ENCODE measurements at places on chromosomes 11 and 22.

GRCh38 chr11:122782222-122782621 lies 56.1 kb upstream of the CRTAM start:
- no peak overlapping the region for H3K4me3 ChIP-seq
- H3K27ac ChIP-seq: no peak overlapping the region
- H3K4me1 ChIP-seq: peaks cover 23% of the 10 kb centered on the region
- no peak for DNase-seq
- H3K27me3 ChIP-seq: no peaks in the 10 kb centered on the region

GRCh38 chr11:69409812-69410645 lies 71.4 kb upstream of the LINC01488 start:
- H3K4me3 ChIP-seq: no peak overlapping the region
- no peaks in the 10 kb centered on the region for H3K27me3 ChIP-seq
- no peaks in the 10 kb centered on the region for H3K36me3 ChIP-seq
- no peak overlapping the region for H3K27ac ChIP-seq

DNA sequence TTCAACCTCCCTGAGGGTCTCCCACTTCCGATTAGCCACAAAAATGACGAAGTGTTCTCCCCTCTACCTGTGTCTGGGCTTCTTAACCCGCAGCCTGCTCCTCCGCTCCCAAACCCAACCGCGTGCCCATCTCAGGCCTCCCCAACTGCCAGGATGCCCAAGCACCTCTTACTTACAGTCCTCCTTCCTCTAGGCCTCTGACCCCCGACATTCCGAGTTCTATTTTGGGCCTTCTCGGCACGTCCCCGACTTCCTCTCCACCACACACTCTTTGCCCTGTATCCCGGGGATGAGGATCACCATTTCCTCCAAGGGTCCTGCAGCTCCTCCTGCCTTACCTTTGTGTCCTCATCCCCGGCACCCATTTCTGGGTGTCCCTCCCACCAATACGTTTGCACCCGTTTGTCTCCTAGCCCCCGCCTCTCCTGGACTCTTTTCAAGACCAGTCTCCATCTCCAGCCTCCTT lies 388 bp upstream of the MUS81 start:
- H3K4me1 ChIP-seq: peaks cover 18% of the 10 kb centered on the region
- peaks cover 53% of the 10 kb centered on the region for H3K36me3 ChIP-seq
- H3K27me3 ChIP-seq: no peaks in the 10 kb centered on the region
- peak overlapping the region; percentile 95 for H3K27ac ChIP-seq
- H3K4me3 ChIP-seq: peak overlapping the region; percentile 93

DNA sequence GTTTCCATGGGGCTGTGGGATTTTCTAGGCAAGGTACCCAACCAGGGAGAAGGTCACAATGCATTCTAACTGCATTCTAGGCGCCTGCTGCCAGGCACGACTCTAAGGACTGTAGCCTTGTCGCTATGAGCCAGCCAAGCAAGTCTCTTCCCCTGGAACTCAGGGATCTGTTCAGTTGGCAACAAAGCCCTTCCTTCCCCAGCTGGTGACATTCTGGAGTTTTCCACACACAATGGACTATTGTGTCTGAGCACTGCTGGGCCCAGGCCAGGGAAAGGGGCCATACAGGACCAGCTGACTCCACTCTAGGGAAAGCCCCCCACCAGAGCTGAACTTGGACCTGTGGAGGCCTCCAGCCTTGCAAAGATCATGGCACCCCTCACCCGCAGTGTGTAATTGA lies 116.8 kb downstream of the RRAS2 start:
- H3K27me3 ChIP-seq: no peaks in the 10 kb centered on the region
- H3K36me3 ChIP-seq: no peaks in the 10 kb centered on the region
- no peaks in the 10 kb centered on the region for H3K4me1 ChIP-seq
- no peak for DNase-seq

GRCh38 chr11:123020968-123021367 lies 39.3 kb upstream of the BSX start:
- no peaks in the 10 kb centered on the region for H3K27me3 ChIP-seq
- DNase-seq: peak; percentile 7
- H3K36me3 ChIP-seq: no peaks in the 10 kb centered on the region
- H3K4me3 ChIP-seq: no peak overlapping the region

GRCh38 chr11:26285608-26286007 lies 46.3 kb upstream of the ANO3 start:
- DNase-seq: no peak
- H3K27me3 ChIP-seq: no peaks in the 10 kb centered on the region
- no peaks in the 10 kb centered on the region for H3K36me3 ChIP-seq
- H3K4me1 ChIP-seq: no peaks in the 10 kb centered on the region
- H3K27ac ChIP-seq: no peak overlapping the region
- H3K4me3 ChIP-seq: no peak overlapping the region

- H3K36me3 ChIP-seq: no peaks in the 10 kb centered on the region
- no peaks in the 10 kb centered on the region for H3K27me3 ChIP-seq
- no peak for DNase-seq
- no peak overlapping the region for H3K27ac ChIP-seq
- H3K4me1 ChIP-seq: no peaks in the 10 kb centered on the region
These were observed 50.2 kb downstream of the GAB4 start for GRCh38 chr22:16957781-16958180.

DNA sequence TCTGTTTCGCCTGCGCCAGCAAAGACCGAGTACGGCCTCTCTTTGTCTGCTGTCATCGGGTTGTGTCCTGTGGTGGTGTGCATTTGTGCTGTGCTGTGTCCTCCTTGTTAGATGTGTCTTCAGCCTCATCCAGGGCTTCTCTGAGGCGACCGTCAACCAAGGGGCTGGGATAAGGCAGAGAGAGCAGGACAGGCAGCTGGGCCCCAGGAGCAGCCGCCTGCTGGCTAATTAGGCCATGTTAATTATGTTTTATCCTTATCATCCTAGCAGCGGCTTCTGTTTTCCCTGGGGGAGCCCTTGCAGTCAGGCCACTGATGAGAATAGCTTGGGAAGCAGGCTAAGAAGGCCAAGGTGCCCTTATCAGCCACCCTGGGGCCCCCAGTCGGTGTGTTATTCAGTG lies 40.7 kb upstream of the TTC12 start:
- no peak overlapping the region for H3K4me3 ChIP-seq
- no peaks in the 10 kb centered on the region for H3K36me3 ChIP-seq
- no peak for DNase-seq
- H3K4me1 ChIP-seq: no peaks in the 10 kb centered on the region

GRCh38 chr11:60194511-60194910 lies 11.6 kb upstream of the MS4A6A start:
- no peak for DNase-seq
- H3K4me1 ChIP-seq: no peaks in the 10 kb centered on the region
- no peaks in the 10 kb centered on the region for H3K36me3 ChIP-seq
- no peak overlapping the region for H3K27ac ChIP-seq
- H3K4me3 ChIP-seq: no peak overlapping the region
- H3K27me3 ChIP-seq: no peaks in the 10 kb centered on the region

- H3K4me3 ChIP-seq: no peak overlapping the region
- no peaks in the 10 kb centered on the region for H3K27me3 ChIP-seq
These were observed 217.0 kb upstream of the PGR start for GRCh38 chr11:101346591-101346990.

DNA sequence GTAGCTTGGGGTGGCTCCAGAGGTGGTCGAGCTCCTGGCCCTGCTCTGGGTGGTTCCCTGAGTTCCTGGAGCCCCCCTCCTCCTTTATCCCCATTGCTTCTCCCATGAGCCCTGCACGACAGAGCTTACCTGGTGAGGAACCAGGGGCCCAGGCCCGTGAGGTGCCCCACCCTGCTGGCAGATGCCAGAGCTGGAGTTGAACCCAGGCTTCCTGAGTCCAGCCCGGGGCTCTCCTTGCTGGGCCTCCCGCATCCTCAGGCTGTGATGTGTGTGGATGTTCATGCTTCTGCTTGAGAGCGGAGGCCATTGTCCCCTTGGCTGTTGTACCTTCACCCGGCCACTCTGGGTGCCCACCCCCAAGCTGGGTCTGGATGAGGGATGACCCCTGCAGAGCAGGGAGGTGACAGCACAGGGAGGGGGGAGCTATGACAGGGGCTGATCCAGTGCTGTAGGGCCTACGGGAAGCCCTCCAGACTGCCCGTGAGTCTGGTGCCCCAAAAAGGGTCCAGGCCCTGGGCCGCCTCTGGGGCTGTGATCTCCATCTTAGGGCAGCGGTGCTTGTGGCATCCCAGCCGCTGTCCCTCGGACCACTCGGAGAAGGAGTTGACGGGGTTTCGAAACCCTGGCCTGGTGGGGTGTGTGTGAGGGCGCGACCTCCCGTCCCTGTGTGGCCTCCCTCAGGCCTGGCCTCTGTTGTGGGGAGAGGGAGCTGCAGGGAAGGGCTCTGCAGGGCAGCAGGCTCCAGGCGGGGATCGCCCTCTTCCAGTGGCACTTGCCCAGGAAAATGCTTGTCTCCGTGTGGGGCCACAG lies 14.4 kb downstream of the MPPED1 start:
- H3K4me3 ChIP-seq: no peak overlapping the region
- H3K27me3 ChIP-seq: no peaks in the 10 kb centered on the region
- DNase-seq: no peak
- no peak overlapping the region for H3K27ac ChIP-seq
- H3K36me3 ChIP-seq: no peaks in the 10 kb centered on the region
- no peaks in the 10 kb centered on the region for H3K4me1 ChIP-seq

DNA sequence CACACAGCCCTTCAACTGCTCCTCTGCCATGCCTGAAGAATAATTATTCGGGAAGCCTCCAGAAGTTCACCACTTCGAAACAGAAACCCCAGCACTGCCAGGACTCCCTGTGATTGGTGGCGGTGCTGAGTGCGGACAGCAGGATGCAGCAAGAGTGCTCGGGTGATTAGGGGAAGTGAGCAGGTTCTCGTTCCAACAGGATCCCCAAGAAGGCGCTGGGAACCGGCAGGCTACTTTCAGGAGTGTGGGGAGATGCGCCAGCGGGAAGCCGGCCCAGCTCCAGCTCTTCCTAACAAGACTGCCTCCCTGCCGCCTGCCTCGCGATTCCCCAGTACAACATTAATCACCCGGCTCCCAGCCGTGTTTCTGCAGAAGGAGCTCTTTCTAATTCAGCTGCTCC lies 630.2 kb downstream of the BRD1 start:
- no peak overlapping the region for H3K27ac ChIP-seq
- no peaks in the 10 kb centered on the region for H3K36me3 ChIP-seq
- H3K4me3 ChIP-seq: no peak overlapping the region
- H3K4me1 ChIP-seq: no peaks in the 10 kb centered on the region
- H3K27me3 ChIP-seq: no peaks in the 10 kb centered on the region
- DNase-seq: no peak

DNA sequence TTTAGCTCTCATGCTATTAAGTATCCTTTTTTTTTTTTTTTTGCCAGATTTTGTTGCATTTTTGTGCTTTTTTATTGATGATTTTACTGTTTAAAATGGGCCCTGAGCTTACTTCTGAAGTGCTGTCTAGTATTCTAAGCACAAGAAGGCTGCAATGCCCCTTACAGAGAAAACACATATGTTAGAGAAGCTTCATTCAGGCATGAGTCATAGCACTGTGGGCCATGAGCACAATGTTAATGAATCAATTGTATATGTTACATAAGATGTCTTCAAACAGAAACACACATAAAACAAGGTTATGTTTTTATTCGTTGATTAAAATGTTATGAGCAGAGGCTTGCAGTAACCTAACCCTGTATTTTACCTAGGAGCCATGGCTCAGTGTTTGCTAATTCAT lies 117.8 kb upstream of the C11orf87 start:
- DNase-seq: no peak
- no peaks in the 10 kb centered on the region for H3K27me3 ChIP-seq
- H3K4me1 ChIP-seq: no peaks in the 10 kb centered on the region
- H3K4me3 ChIP-seq: no peak overlapping the region
- H3K36me3 ChIP-seq: no peaks in the 10 kb centered on the region

- H3K4me1 ChIP-seq: peaks cover 25% of the 10 kb centered on the region
- peak overlapping the region; percentile 94 for H3K27ac ChIP-seq
- DNase-seq: peak; percentile 17
- no peaks in the 10 kb centered on the region for H3K27me3 ChIP-seq
- no peaks in the 10 kb centered on the region for H3K36me3 ChIP-seq
These were observed 787 bp upstream of the RDX start for GRCh38 chr11:110297076-110297725.

- no peaks in the 10 kb centered on the region for H3K27me3 ChIP-seq
- H3K27ac ChIP-seq: no peak overlapping the region
- no peaks in the 10 kb centered on the region for H3K36me3 ChIP-seq
- DNase-seq: peak; percentile 18
- no peak overlapping the region for H3K4me3 ChIP-seq
These were observed 853.5 kb downstream of the METTL15 start for GRCh38 chr11:28961726-28962125.

DNA sequence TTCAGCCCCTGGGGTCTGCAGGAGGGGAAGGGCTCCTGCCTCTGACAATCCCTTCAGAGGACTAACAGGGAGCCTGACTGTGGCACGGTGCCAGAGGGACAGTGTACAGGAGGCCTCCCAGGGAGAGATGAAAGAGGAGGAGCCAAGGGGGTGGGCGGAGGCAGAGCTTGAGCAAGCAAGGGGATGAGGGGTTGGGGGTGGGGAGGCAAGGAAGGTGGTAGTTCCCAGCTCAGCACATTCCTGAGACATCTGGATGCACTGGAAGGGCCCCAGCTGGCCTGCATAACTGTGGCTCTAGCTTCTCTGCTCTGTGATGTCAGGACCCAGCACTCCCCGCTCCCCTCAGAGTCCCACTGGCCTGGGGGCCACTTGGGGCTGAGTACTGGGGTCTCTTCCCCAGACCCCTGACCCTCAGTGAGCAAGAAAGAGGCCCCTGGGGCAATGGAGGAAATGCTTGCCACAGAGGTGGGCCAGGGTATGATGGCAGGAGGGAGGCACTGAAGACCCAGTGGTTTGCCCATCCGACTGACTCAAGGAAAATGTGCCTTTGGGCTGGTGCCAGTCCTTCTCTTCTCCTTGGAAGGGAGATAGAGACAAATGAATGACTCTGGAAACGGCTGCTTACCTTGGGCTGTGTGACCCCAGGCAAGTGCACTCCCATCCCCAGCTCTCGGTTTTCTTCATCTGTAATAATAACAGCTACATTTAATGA lies 13.3 kb downstream of the CREB3L1 start:
- no peak for DNase-seq
- H3K27ac ChIP-seq: peak overlapping the region; percentile 73
- no peak overlapping the region for H3K4me3 ChIP-seq
- H3K4me1 ChIP-seq: peaks cover 54% of the 10 kb centered on the region
- H3K36me3 ChIP-seq: peaks cover 3% of the 10 kb centered on the region

DNA sequence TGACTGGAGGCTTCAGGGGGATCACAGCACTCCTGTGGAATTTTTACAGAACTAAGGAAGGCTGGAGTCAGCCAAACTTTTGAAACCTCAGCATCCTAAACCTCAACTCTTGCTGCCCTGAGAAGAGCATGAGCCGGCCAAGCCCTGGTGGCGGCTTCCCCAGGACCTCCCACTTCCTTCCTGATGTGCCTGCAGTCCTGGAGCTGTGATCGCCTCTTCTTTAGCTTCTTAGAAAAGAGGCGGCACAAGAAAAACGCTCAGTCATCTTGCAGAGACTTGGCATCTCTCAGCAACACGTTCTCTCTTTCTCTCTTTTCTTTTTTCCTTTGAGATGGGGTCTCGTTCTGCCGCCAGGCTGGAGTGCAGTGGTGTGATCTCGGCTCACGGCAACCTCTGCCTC lies 40.4 kb upstream of the AMPD3 start:
- no peaks in the 10 kb centered on the region for H3K4me1 ChIP-seq
- H3K27me3 ChIP-seq: no peaks in the 10 kb centered on the region
- no peak for DNase-seq
- H3K36me3 ChIP-seq: no peaks in the 10 kb centered on the region
- H3K27ac ChIP-seq: no peak overlapping the region
- H3K4me3 ChIP-seq: no peak overlapping the region

All from trophoblast cell (in vitro differentiated cells and primary cell).